GM12892 (cell line): ENCODE measurements at places on chromosomes 16 and 17.

- no peak for DNase-seq
Measured at GRCh38 chr16:68640972-68641371, 4.1 kb upstream of the CDH3 start.

- no peak for DNase-seq
Measured at GRCh38 chr16:1876468-1876867, 4.5 kb upstream of the MEIOB start.

- peak; percentile 69 for DNase-seq
Measured at GRCh38 chr16:49350265-49351095, 23.1 kb upstream of the C16orf78 start.

GRCh38 chr16:46954562-46954961 lies 18.9 kb downstream of the DNAJA2 start:
- no peak for DNase-seq

DNA sequence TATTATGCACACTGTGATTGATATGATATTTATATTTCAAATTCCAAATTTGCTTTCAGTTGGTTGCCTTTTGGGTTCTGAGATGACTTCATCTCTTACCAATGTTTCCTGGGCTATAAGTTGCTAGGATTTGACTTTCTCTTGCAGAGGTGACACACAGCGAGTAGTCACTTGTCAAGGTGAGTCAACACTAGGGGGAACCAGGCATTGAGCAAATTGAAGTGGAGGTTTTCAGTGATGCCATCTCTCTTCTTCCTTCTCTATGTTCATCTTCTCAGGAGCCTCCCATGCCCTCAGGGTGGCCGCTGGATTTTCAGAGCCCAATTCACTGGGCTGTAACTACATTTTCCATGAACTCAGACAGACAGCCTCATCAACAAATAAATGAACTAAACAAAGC lies 6.0 kb upstream of the CPD start:
- no peak for DNase-seq

- DNase-seq, result no peak
Measured at GRCh38 chr17:78040440-78041385, 82.2 kb downstream of the TNRC6C start.

DNA sequence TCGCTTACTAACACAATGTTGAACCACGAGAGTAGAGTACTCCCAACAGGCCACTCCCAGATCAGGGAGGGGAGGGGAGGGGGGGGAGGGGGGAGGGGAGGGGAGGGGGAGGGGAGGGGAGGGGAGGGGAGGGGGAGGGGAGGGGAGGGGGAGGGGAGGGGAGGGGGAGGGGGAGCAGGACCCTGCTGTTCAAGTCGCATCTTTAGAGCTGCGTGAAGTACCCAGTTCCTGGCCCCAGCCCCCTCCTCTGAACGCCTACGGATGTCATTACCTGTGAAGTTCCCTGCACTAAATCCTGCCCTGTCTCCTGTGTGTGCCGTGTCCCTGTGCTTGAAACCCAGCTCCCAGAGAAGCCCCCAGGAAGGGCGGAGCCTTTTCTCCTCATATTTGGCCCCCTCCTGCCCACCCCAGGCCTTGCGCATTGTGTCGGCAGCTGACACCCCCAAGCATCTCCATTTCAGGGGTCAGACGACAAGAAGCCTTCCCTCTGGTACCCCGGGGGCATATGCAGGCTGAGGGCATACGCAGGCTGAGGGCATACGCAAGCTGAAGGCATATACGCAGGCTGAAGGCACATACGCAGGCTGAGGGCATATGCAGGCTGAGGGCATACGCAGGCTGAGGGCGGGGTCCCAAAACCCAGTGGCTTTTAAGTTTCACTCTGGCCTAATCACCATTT lies 330.2 kb downstream of the C16orf95 start:
- DNase-seq, result no peak

DNA sequence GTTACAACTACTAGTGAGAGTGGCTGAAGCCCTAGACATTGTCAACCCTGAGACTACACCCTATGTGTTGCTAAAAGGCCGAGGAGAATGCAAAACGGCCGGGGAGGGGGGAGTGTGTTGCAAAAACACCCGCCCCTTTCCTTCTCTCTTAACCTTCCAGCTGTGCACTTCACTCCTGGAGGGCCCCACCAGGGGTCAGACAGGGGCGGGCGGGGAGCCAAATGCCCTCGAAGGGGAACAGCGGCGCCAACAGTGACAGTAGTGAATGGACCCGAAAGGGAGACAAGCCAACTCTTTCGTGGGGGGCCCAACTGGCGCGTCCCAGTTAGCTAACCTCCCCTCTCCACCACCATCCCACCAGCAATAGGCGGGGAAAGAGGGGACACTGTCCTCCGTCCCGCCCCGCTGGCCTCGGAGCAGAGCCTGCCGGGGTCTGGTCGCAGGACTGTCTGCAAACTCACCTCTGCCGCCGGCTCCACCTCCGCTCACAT lies 352 bp downstream of the MARF1 start:
- peak; percentile 43 for DNase-seq

DNA sequence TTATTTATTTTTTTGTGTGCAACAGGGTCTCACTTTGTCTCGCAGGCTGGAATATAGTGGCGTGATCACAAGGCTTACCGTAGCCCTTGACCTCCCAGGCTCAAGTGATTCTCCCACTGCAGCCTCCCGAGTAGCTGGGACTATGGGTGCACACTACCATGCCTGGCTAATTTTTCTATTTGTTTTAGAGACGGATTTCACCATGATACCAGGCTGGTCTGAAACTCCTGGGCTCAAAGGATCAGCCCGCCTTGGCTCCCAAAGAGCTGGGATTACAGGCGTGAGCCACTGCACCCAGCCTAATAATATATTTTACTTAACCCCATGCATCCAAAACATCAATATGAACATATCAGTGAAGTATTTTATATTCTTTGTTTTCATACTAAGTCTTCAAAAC lies 2.0 kb downstream of the CCDC200 start:
- no peak for DNase-seq

GRCh38 chr17:50176559-50177357 lies 11.0 kb downstream of the SGCA start:
- no peak for DNase-seq

DNA sequence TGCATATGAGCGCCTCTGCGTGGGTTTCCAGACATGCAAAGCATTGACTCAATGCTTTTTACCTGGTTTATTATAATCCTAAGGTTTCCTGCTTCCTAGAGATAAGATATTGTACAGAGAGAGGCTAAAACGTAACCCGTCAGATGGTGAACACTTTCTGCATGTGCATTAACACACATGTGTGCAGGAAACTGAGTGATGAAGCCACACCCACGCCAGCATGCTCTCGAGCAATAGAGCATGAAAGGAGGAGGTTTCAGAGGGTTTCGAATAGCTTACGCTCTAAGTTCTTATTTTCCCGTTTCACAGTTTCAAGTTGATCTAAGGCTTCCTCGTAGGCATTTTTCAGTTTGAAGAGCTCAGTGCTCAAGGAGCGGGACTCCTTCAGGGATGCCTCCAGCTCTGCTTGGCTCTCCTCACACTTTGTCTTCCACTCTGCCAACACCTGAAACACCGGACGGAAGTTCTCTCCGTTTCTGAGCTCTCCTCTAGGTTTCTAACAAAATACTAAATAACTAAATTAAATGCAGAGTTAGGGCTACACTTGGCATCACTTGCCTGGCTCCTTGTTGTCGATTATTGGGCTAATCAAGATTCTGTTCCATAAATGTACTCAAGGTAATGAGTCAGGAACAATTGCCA lies 23.2 kb downstream of the MYH3 start:
- DNase-seq, result peak; percentile 49

GRCh38 chr16:86044241-86044671 lies 145.3 kb downstream of the IRF8 start:
- peak; percentile 61 for DNase-seq
